Activated CD4-positive, alpha-beta T cell treated with anti-CD3 and anti-CD28 coated beads, Interleukin-2, amount 10 ng/mL, durations not matched to agents 7 days and 5 days (primary cell): ENCODE measurements at places on chromosomes 11 and 22. TPM values are rescaled to one million over a fixed set of nuclear protein-coding genes. Genes with fewer than 3 reads are reported as not detected.

DNA sequence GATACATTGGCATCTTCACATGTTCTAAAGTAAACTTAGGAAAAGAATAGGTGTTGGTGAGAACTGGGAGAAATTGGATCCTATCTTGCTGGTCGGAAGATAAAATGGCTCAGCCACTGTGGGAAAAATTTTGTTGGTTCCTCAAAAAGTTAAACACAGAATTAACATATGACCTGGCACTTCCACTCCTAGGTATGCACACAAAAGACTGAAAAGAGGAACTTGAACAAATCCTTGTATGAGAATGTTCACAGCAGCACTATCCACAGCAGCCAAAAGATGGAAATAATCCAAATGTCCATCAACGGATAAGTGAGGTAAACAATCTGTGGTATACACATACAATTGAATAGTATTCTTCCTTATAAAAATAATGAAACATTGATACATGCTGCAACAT is 4.8 kb upstream of the TPH1 start:
- DNase-seq = no peak
- no peak overlapping the region for H3K27ac ChIP-seq
- peaks cover 28% of the 10 kb centered on the region for H3K27me3 ChIP-seq

- no peak for DNase-seq
- no peak overlapping the region for H3K4me3 ChIP-seq
Measured at GRCh38 chr22:27714068-27714467, 87.5 kb downstream of the MN1 start.

The FAM83F gene
- total RNA-seq = 0.04 TPM

- H3K4me1 ChIP-seq = no peaks in the 10 kb centered on the region
- H3K36me3 ChIP-seq = no peaks in the 10 kb centered on the region
- no peak for DNase-seq
- no peaks in the 10 kb centered on the region for H3K27me3 ChIP-seq
- no peak overlapping the region for H3K27ac ChIP-seq
Measured at GRCh38 chr11:106815209-106815608, 203.1 kb downstream of the GUCY1A2 start.

GRCh38 chr11:21896216-21896615 is 296.7 kb upstream of the ANO5 start:
- H3K36me3 ChIP-seq = no peaks in the 10 kb centered on the region
- no peaks in the 10 kb centered on the region for H3K27me3 ChIP-seq
- H3K4me1 ChIP-seq = no peaks in the 10 kb centered on the region
- no peak overlapping the region for H3K27ac ChIP-seq
- H3K4me3 ChIP-seq = no peak overlapping the region

The APOL5 gene
- not detected for total RNA-seq

The POU2AF3 gene
- not detected for total RNA-seq

DNA sequence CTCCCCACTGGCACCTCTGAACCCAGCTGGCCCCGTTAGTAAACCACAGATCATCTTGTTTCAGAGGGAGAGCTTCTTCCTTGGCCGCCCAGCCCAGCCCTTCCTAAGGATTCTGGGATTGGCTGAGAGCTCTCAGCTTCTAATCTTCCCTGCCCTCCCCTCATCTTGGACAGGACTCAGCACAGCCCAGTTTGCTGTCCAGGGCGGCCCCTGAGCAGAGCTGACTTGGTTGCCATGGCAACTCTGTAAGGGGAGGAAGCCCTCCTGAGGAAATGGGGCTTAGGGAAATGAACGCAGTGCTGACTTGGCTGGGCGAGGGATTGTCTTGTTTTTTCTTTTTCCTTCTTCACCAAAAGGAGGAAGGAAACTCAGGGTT is 4.6 kb downstream of the APOL4 start:
- H3K4me3 ChIP-seq = no peak overlapping the region
- no peak for DNase-seq
- H3K27ac ChIP-seq = peak overlapping the region; percentile 63
- peaks cover 4% of the 10 kb centered on the region for H3K27me3 ChIP-seq
- no peaks in the 10 kb centered on the region for H3K36me3 ChIP-seq

DNA sequence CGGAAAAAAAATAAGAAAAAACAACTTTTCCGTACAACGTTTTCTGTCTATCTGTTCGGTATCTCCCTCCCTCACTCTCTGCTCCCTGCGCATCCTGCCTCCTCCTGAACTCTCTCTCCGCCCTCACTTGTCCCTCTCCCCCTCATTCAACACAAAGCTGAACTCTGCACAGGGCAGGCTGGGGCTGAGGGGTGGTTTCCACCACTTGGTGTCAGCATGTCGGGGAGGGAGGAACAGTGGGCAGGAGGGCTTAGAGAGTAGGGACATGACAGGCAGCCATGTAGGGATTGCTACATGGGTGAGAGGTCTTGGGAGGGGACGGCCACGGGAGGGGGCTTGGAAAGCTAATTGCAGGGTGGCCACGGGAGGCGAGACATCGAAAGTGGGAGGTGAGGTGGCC is 17.6 kb downstream of the SLC22A12 start:
- no peak overlapping the region for H3K27ac ChIP-seq
- no peak for DNase-seq
- peaks cover 14% of the 10 kb centered on the region for H3K4me1 ChIP-seq
- no peaks in the 10 kb centered on the region for H3K27me3 ChIP-seq

The MPZL3 gene
- 21.2 TPM for total RNA-seq

GRCh38 chr11:73204711-73205121 is 13.4 kb upstream of the P2RY2 start:
- H3K4me1 ChIP-seq = peaks cover 6% of the 10 kb centered on the region
- H3K27me3 ChIP-seq = peaks cover 21% of the 10 kb centered on the region
- H3K4me3 ChIP-seq = no peak overlapping the region
- H3K27ac ChIP-seq = no peak overlapping the region

The RFPL2 gene
- not detected for total RNA-seq

The C11orf98 gene
- total RNA-seq = 86.0 TPM

The TRIM22 gene
- total RNA-seq = 367 TPM

DNA sequence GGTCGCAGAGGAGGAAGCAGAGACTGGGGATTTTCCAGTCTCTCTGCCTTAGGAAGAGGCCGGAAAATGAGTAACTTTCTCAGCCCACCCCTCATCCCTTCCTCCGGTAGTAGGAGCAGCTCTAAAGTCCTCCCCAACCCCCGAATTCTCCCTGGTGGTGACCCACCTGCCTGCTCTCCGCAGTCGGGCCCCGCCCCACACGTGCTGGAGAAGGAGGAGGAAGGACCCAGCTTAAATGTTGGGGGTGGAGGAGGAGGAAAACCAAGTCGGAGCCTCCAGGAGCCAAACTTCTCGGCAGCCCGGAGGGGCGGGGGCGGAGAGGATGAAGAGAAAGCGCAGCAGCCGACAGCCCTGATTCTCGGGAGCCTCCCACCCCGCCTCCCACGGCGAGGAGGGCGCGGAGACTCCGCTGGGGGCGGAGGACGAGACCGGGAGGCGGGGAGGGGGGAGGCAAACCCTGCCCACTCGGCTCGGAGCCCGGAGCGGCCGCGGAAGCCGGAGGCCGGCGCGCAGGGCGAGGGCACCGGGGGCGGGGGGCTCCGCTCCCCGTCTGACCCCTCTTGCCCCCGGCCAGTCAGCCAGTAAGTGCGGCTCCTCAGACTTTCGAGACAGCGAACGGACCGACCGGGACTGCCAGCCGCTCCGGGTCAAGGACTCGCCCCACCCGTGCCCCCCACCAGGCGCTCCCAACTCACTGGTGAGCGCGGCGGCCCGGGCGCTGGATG is at the start of gene TPBGL:
TSS of gene TPBGL (plus strand) at position 464 of the 725 bp plus-strand sequence. CDS start 276 bp downstream, outside the sequence.
- peak within 1 kb of the TSS; percentile 65 for H3K4me3 ChIP-seq
- no peak for DNase-seq
- no peak within 1 kb of the TSS for H3K27ac ChIP-seq
- H3K27me3 ChIP-seq = peaks cover 54% of the 10 kb centered on the region
- peaks cover 15% of the 10 kb centered on the region for H3K4me1 ChIP-seq

- peaks cover 1% of the 10 kb centered on the region for H3K36me3 ChIP-seq
- H3K4me3 ChIP-seq = no peak overlapping the region
Measured at GRCh38 chr11:73469401-73469800, 93.2 kb downstream of the RELT start.

DNA sequence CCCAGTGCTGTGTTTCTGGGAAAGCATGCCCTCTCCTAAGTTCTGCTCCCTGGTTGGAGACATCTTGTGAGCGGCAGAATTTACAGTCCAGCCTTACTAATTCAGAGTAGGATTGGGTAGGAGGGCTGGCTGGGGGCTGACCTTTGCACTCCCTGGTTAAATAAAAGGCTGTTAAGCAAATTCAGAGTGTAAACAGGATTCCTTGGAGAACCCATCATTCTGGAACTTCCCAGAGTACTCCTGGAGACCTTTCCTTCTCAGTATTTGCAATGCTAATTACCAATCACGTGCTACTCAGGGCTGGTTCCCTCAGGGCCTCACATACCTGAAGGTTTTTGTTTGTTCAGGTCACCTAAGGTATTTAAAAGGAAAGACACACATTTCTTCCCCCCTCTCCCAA is 340.2 kb downstream of the TBC1D22A start:
- no peak overlapping the region for H3K27ac ChIP-seq
- H3K27me3 ChIP-seq = no peaks in the 10 kb centered on the region
- H3K36me3 ChIP-seq = no peaks in the 10 kb centered on the region
- H3K4me3 ChIP-seq = no peak overlapping the region

The IZUMO1R gene
- not detected for total RNA-seq

DNA sequence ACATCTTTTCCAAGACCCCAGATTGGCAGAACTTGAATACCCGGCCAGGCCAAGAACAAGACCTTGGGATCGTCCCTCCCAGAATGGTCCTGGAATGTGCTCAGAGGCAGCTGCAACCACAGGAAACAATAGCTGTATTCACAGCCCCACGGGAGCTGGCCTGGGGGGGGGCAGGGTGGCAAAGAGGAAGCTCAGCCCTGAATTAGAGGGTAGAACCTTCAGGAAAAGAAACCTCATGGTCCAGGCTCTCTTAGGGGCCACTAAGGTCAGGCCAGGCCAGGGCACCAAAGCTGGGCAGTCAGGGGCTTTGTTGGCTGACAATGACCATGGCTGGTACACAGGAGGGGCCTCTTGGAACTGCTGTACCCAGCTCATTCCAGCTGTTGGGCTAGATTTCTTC is 17.3 kb downstream of the RPL27A start:
- H3K27ac ChIP-seq = no peak overlapping the region
- H3K4me3 ChIP-seq = no peak overlapping the region

- DNase-seq = no peak
- no peak overlapping the region for H3K4me3 ChIP-seq
- H3K36me3 ChIP-seq = no peaks in the 10 kb centered on the region
- no peaks in the 10 kb centered on the region for H3K4me1 ChIP-seq
- H3K27ac ChIP-seq = no peak overlapping the region
Measured at GRCh38 chr11:70145071-70145470, 58.0 kb upstream of the FADD start.

DNA sequence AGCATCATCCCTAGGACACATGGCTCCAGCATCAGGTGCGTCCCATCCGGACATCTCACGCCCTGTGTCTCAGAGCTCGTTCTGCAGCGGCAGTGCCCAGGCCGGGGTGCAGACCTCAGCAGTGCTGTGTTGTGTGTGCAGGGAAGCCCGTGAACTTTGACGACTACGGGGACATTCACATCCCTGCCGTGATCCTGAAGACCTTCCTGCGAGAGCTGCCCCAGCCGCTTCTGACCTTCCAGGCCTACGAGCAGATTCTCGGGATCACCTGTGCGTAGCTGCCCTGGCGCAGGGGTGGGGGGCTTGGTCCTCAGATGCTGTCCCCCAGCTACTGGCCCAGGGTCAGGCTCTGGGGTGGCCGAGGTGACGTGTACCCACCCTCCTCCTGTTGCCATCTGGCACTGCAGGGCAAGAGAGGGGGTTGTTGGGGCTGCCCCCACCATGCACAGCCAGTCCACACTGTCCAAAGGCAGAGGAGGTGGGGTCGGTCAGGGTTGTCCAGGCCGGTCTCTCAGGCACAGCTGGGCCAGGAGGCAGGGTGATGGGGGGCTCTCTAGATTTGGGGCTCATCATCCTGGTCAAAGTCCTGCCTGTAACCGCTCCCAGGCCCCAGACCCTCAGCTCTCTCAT is 96.5 kb downstream of the ARHGAP8 start:
- no peaks in the 10 kb centered on the region for H3K4me1 ChIP-seq
- H3K36me3 ChIP-seq = no peaks in the 10 kb centered on the region
- no peaks in the 10 kb centered on the region for H3K27me3 ChIP-seq
- DNase-seq = no peak

DNA sequence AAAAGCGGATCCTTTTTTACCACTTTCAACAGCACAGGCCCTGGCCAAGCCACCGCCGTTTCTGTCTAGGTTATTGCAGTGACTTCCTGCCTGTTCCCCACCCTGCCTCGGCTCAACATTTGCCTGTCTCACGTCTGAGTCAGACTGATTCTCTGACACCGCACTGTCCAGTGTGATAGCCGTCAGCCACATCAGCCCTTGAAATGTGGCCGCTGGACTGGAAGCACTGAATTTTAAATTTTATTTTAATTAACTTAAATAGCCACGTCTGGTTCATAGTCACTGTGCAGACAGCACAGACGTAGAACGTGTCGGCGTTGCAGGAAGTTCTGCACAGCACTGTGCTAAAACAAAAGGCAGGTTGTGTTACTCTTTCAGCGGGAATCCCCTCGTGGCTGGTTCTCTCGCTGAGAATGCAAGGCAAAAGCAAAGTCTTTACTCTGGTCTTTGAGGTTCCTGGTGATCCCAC is 56.3 kb upstream of the ADSL start:
- peaks cover 61% of the 10 kb centered on the region for H3K36me3 ChIP-seq
- H3K4me1 ChIP-seq = peaks cover 63% of the 10 kb centered on the region
- no peaks in the 10 kb centered on the region for H3K27me3 ChIP-seq
- DNase-seq = peak; percentile 76

DNA sequence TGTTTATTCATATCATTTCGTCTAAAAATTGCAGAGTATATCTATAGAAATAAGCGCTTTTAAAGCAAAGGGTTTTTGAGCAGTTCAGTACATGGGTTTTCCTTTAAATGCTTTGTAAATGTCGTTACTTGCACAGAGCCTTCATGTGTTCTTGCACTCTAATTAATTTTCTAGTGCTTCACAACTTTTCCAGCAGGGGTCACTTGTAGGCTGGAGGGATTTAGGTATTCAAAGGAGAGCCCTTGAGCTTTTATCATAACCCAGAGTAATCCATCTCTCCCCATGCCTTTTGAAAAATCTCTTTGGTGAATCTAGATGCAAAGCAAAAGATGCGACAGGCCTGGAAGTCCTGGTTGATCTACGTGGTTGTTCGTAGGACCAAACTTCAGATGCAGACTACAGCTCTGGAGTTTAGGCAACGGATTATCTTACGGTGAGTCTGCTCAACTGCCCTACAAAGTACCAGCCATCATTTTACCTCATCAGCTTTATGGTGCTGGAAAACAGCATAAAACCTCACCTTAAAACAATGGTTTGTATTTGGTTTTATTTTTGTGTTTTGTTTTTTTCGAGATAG is 60.4 kb downstream of the SFI1 start:
- H3K4me1 ChIP-seq = peaks cover 14% of the 10 kb centered on the region
- H3K27me3 ChIP-seq = no peaks in the 10 kb centered on the region
- no peak overlapping the region for H3K4me3 ChIP-seq
- peak; percentile 36 for DNase-seq

The NCR3LG1 gene
- 0.42 TPM for total RNA-seq

- peaks cover 24% of the 10 kb centered on the region for H3K36me3 ChIP-seq
- DNase-seq = peak; percentile 80
- H3K4me1 ChIP-seq = peaks cover 52% of the 10 kb centered on the region
Measured at GRCh38 chr11:65419772-65420481, 2.7 kb upstream of the NEAT1 start.
